Small intestine (tissue), 16 donors: ENCODE measurements at places on chromosomes 6 and 20.
A peak's percentile ranks its signal among the peaks of the same experiment; 100 is the strongest.

DNA sequence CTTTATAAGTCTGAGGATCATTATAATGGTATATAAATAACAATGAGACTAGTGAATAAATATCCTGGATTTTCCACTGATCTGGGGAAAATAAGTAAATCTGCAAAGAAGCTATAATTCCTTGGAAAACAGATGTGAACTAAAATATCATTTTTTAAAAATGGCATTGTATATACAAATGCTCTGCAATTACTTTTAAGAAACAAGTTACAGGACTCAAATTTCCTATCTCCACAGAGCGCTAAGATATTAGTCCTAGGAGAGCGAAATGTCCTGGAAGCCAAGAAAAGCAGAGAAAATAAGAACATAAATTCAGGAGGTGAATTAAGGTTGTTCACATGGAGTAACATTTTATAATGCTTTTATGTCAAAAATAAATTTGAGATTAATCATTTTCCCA is 61.3 kb downstream of the PRKN start:
- no peak overlapping the region for H3K4me3 ChIP-seq
- H3K27ac ChIP-seq = no peak overlapping the region
- no peaks in the 10 kb centered on the region for H3K27me3 ChIP-seq
- H3K4me1 ChIP-seq = no peaks in the 10 kb centered on the region
- H3K36me3 ChIP-seq = no peaks in the 10 kb centered on the region

- no peaks in the 10 kb centered on the region for H3K36me3 ChIP-seq
- no peak for DNase-seq
- no peak overlapping the region for H3K4me3 ChIP-seq
- no peak overlapping the region for H3K27ac ChIP-seq
- H3K27me3 ChIP-seq = no peaks in the 10 kb centered on the region
Observed at GRCh38 chr6:14871221-14871620, 374.6 kb upstream of the JARID2 start.

GRCh38 chr20:35004051-35004725 is 48.5 kb downstream of the MYH7B start:
- no peak overlapping the region for H3K4me3 ChIP-seq
- H3K4me1 ChIP-seq = no peaks in the 10 kb centered on the region
- DNase-seq = no peak
- no peaks in the 10 kb centered on the region for H3K27me3 ChIP-seq
- no peak overlapping the region for H3K27ac ChIP-seq

- H3K27me3 ChIP-seq = no peaks in the 10 kb centered on the region
- no peak for DNase-seq
- H3K36me3 ChIP-seq = no peaks in the 10 kb centered on the region
- no peak overlapping the region for H3K4me3 ChIP-seq
- no peak overlapping the region for H3K27ac ChIP-seq
Observed at GRCh38 chr6:141552031-141552430, 580.7 kb upstream of the GJE1 start.

- DNase-seq = no peak
- no peak overlapping the region for H3K27ac ChIP-seq
- H3K4me3 ChIP-seq = no peak overlapping the region
- H3K36me3 ChIP-seq = no peaks in the 10 kb centered on the region
- H3K4me1 ChIP-seq = no peaks in the 10 kb centered on the region
Observed at GRCh38 chr20:63091901-63092659, 85.3 kb upstream of the BHLHE23 start.

- H3K27me3 ChIP-seq = no peaks in the 10 kb centered on the region
- no peak overlapping the region for H3K27ac ChIP-seq
- H3K4me1 ChIP-seq = no peaks in the 10 kb centered on the region
- no peak overlapping the region for H3K4me3 ChIP-seq
- DNase-seq = no peak
- H3K36me3 ChIP-seq = no peaks in the 10 kb centered on the region
Observed at GRCh38 chr6:129475477-129476247, 234.3 kb downstream of the ARHGAP18 start.

DNA sequence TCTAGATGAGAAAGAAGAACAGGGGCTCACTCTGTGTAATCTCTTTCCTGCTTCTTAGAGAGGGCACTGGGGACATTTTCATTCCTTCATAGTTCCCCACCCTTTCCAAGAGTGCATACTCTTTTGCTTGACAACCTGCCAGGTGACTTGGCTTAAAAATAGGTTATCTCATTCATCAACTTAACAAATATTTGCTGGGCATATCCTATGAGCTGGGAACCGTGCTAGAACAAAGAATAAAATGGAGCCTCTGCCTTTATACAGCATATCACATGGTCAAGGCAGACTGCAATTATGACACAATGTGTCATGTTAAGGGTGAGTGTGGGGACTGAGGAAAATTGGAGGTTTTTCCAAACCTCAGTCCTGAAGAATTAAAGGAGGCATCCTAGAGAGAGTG is 209.8 kb upstream of the FOXA2 start:
- no peak overlapping the region for H3K27ac ChIP-seq
- H3K27me3 ChIP-seq = no peaks in the 10 kb centered on the region
- DNase-seq = no peak
- H3K4me3 ChIP-seq = no peak overlapping the region
- H3K4me1 ChIP-seq = no peaks in the 10 kb centered on the region

GRCh38 chr20:46139908-46140482 is 21.9 kb downstream of the CD40 start:
- H3K36me3 ChIP-seq = no peaks in the 10 kb centered on the region
- peaks cover 8% of the 10 kb centered on the region for H3K27me3 ChIP-seq
- no peak overlapping the region for H3K27ac ChIP-seq
- H3K4me1 ChIP-seq = no peaks in the 10 kb centered on the region
- H3K4me3 ChIP-seq = no peak overlapping the region

- peak; percentile 38 for DNase-seq
- H3K27ac ChIP-seq = no peak overlapping the region
Observed at GRCh38 chr6:79421707-79422484, 115.3 kb downstream of the LCA5 start.

DNA sequence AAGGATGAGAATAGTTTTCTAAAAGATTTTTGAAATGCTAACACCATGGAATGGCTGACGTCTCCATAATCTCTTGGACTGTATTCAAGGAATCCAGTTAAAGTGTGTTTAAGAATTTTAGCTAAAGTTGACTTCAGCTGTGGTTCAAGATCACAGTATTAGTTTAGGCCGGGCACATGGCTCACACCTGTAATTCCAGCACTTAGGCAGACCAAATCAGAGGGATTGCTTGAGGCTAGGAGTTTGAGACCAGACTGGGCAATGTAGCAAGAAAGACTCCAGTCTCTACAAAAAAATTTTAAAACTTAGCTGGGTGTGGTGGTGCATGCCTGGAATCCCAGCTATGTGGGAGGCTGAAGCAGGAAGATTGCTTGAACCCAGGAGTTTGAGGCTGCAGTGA is 68.2 kb downstream of the RFPL4B start:
- H3K27ac ChIP-seq = no peak overlapping the region
- H3K27me3 ChIP-seq = no peaks in the 10 kb centered on the region
- H3K36me3 ChIP-seq = no peaks in the 10 kb centered on the region

DNA sequence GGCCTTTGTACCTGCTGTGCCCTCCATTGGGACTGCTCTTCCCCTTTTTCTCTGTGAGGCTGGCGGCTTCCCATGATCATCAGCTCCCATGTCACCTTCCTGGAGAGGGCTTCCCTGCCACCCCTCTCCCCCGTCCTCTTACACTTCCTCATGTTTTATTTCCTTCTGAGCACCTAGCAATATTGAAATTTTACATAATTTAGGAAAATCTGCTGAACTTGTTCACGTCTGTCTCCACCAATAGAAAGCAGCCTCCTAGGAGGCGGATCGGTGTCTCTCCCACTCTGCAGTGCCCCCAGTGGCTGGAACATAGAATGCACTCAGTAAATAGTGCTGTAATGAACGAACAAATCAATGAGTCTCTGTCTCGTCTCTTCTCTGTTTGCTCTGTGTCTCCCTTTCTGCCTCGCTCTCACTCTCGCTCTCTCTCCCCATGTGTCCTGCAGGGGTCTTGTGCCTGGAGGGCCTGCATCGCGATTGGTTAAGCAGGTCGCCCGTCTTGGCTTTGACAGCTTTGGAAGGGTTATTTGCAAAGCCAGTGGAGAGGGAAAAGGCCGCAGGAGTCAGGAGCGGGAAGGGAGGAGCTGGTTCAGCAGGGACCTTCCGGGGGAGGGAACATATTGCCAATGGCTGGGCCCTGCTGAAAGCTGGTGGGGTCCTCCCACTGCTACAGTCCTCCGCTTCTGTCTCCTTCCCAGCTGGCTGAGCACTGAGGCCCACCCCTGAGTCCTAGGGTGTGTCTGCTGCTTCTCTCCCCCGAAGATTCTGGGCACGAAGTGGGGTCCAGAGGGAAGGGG is 12.1 kb upstream of the OCSTAMP start:
- no peaks in the 10 kb centered on the region for H3K27me3 ChIP-seq
- peak overlapping the region; percentile 56 for H3K27ac ChIP-seq
- no peaks in the 10 kb centered on the region for H3K36me3 ChIP-seq
- DNase-seq = peak; percentile 91
- H3K4me1 ChIP-seq = no peaks in the 10 kb centered on the region

GRCh38 chr6:6793388-6794250 is 205.1 kb downstream of the LY86 start:
- no peaks in the 10 kb centered on the region for H3K36me3 ChIP-seq
- H3K4me1 ChIP-seq = no peaks in the 10 kb centered on the region
- H3K27ac ChIP-seq = no peak overlapping the region
- H3K4me3 ChIP-seq = no peak overlapping the region
- H3K27me3 ChIP-seq = no peaks in the 10 kb centered on the region

GRCh38 chr6:31837369-31838113 is 10.0 kb downstream of the HSPA1B start:
- peaks cover 54% of the 10 kb centered on the region for H3K36me3 ChIP-seq
- no peak overlapping the region for H3K4me3 ChIP-seq
- peak overlapping the region; percentile 80 for H3K27ac ChIP-seq
- peaks cover 11% of the 10 kb centered on the region for H3K4me1 ChIP-seq
- peak; percentile 75 for DNase-seq

- DNase-seq = no peak
- no peak overlapping the region for H3K4me3 ChIP-seq
- H3K27ac ChIP-seq = no peak overlapping the region
- no peaks in the 10 kb centered on the region for H3K36me3 ChIP-seq
- H3K4me1 ChIP-seq = no peaks in the 10 kb centered on the region
- H3K27me3 ChIP-seq = no peaks in the 10 kb centered on the region
Observed at GRCh38 chr20:38589967-38590675, 9.1 kb downstream of the ADIG start.

- peaks cover 5% of the 10 kb centered on the region for H3K4me1 ChIP-seq
- DNase-seq = no peak
- H3K4me3 ChIP-seq = no peak overlapping the region
- peak overlapping the region; percentile 80 for H3K27ac ChIP-seq
- no peaks in the 10 kb centered on the region for H3K27me3 ChIP-seq
- no peaks in the 10 kb centered on the region for H3K36me3 ChIP-seq
Observed at GRCh38 chr20:35252037-35252461, 25.6 kb downstream of the MMP24 start.

DNA sequence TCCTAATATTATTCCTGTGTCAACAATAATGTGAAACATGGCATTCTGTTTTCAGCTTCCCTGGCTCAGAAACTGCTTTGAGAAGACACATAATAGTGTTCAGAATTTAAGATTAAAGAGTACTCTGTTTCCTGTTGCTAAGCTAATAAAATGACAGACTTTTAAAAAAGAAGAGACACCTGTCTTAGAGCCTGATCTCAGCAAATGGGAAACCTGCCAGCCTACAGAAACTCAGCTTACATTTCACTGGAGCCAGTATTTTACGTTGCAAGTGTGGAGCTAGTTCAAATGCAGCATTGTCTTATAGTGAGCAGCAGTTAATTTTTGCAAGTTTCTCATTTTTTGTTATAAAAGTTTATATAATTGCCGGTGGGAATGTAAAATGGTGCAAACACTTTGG is 28.8 kb downstream of the KIZ start:
- H3K27me3 ChIP-seq = no peaks in the 10 kb centered on the region
- H3K36me3 ChIP-seq = peaks cover 7% of the 10 kb centered on the region
- H3K4me1 ChIP-seq = no peaks in the 10 kb centered on the region
- H3K4me3 ChIP-seq = no peak overlapping the region
- DNase-seq = no peak
- no peak overlapping the region for H3K27ac ChIP-seq

- DNase-seq = no peak
- no peak within 1 kb of the TSS for H3K27ac ChIP-seq
- no peaks in the 10 kb centered on the region for H3K36me3 ChIP-seq
Observed at GRCh38 chr6:155455766-155456165, at the start of gene NOX3. Gene NOX3, minus strand, starts transcription at chr6:155455839. Its CDS starts 39 bp downstream, at chr6:155455800.

- H3K4me3 ChIP-seq = no peak overlapping the region
- H3K27ac ChIP-seq = peak overlapping the region; percentile 13
- peaks cover 16% of the 10 kb centered on the region for H3K36me3 ChIP-seq
- no peak for DNase-seq
- H3K4me1 ChIP-seq = peaks cover 25% of the 10 kb centered on the region
- H3K27me3 ChIP-seq = no peaks in the 10 kb centered on the region
Observed at GRCh38 chr20:17663040-17663399, 19.0 kb downstream of the RRBP1 start.

DNA sequence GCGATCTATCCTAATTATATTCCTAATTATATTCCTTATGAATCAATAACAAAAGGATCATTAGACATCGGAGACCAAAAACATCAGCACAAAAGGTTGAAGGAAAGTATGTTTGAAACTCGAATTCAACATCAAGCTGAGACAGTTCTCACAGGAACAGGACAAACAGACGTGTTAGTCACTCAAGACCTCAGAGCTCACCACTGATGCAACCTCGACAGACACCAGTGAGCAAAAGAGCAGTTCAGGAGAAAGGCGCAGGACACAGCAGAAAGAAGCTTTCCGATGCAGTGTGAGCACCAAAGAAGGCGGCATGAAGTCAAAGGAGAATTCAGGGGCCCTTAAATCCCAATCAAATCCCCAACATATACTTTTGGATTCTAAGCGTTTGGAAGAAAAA is 6.3 kb upstream of the RAMACL start:
- no peak overlapping the region for H3K4me3 ChIP-seq
- no peaks in the 10 kb centered on the region for H3K36me3 ChIP-seq
- H3K27me3 ChIP-seq = no peaks in the 10 kb centered on the region
- DNase-seq = no peak
- H3K4me1 ChIP-seq = no peaks in the 10 kb centered on the region
